Renal cortical epithelial cell (primary cell): ENCODE measurements at places on chromosomes 5 and 9. TPM values are rescaled to one million over a fixed set of nuclear protein-coding genes. Genes with fewer than 3 reads are reported as not detected.

The PCDHB12 gene
- total RNA-seq: 1.2 TPM in 1 of 2 replicates, not detected in the other

The RASGEF1C gene
- total RNA-seq: not detected in 2 replicates

The OTP gene
- not detected in 2 replicates for total RNA-seq

The HOMER1 gene
- 10.6 and 26.2 TPM in 2 replicates for total RNA-seq

The WASHC1 gene
- 1.9 and 4.7 TPM in 2 replicates for total RNA-seq

The SYK gene
- 7.9 and 11.8 TPM in 2 replicates for total RNA-seq

The F2RL2 gene
- 0.17 and 0.99 TPM in 2 replicates for total RNA-seq
